Placental epithelial cell (primary cell): ENCODE measurements at places on chromosomes 7 and 10. TPM values are rescaled to one million over a fixed set of nuclear protein-coding genes. Genes with fewer than 3 reads are reported as not detected.

Gene CELF2
- total RNA-seq = 0.43 and 1.2 TPM in 2 replicates

Gene CPA2
- not detected in 2 replicates for total RNA-seq

Gene NCF1
- 0.11 and 0.39 TPM in 2 replicates for total RNA-seq

Gene PRPS1L1
- total RNA-seq = not detected in 2 replicates

Gene CALHM3
- total RNA-seq = 0.22 and 0.39 TPM in 2 replicates

Gene ICA1
- 9.2 and 25.9 TPM in 2 replicates for total RNA-seq

Gene PNLIP
- total RNA-seq = not detected in 2 replicates

Gene CDH23
- total RNA-seq = 5.6 and 31.4 TPM in 2 replicates

Gene PON3
- 3.8 and 5.1 TPM in 2 replicates for total RNA-seq

Gene C10orf62
- total RNA-seq = 0.33 TPM in 1 of 2 replicates, not detected in the other

Gene SOSTDC1
- not detected in 2 replicates for total RNA-seq

Gene AKR1C2
- 0.39 and 0.65 TPM in 2 replicates for total RNA-seq

Gene GHRHR
- total RNA-seq = 2.0 TPM in 1 of 2 replicates, not detected in the other

Gene FOXP2
- total RNA-seq = 0.54 and 1.6 TPM in 2 replicates

Gene PNLIPRP2
- not detected in 2 replicates for total RNA-seq

Gene AGAP6
- 2.7 and 3.6 TPM in 2 replicates for total RNA-seq

Gene ANTXRL
- total RNA-seq = not detected in 2 replicates

Gene POT1
- 32.5 and 35.3 TPM in 2 replicates for total RNA-seq

Gene APBB1IP
- total RNA-seq = 2.4 and 4.6 TPM in 2 replicates
